Cerebellar nuclear complex (tissue), 1 donor: ENCODE measurements at places on chromosomes 12 and 14.
A peak's percentile ranks its signal among the peaks of the same experiment; 100 is the strongest.

DNA sequence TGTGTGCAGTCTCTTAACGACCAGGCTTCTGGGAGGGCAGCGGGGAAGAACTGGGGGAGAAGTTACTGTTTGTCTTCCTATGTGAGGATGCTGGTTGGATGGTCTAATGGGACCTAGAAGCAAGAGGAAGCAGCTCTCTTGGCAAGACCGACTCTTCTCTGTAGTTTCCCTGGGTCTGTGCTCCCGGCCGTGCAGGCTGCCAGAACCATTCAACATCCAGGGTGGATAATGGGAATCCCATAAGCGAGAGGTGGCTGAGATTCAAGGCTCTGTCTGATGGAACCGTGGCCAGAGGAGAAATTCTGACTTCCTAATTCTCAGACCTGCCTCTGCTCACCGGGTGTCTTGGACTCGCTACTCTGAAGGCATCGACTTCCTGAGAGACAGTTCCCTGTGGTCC, 561.0 kb upstream of the TBX3 start:
- no peak for DNase-seq

DNA sequence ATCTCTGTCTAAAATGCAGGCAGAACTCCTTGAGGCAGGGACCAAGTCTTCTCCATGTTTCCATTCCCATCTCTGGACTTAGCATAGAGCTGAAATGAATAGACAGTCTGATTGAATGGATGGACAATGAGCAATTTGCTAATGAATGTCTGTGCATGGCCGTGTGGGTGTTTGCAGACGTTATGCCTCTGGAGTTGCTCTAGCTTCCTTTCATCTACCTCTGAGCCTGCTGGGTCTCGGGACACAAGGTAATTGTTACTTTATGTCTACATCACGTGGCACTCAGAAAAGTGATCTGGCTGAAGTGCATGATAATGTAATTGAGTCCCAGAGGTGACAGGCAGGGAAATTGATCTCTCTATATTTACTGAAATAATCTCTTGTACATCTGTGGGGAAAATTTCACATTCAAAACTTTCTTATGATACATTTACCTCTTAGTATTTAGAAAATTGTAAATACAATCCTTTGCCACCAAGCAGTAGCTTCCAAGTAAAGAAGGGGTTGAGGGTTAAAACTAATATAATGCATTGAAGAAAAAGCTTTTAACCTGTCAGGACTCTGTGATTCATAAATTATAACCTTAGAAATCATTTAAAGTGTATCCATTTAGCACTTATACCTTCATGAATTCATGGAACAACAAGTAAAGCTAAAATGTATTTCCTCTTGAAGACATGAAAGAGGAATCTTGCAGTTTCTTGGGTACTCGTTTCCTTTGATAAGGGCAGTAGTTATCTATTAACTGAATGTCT, 424.1 kb downstream of the APAF1 start:
- no peak for DNase-seq

GRCh38 chr12:117580718-117581062, 219.3 kb upstream of the NOS1 start:
- peak; percentile 46 for DNase-seq

- DNase-seq = no peak
Measured at GRCh38 chr14:27672047-27672446, 1074.2 kb upstream of the NOVA1 start.

DNA sequence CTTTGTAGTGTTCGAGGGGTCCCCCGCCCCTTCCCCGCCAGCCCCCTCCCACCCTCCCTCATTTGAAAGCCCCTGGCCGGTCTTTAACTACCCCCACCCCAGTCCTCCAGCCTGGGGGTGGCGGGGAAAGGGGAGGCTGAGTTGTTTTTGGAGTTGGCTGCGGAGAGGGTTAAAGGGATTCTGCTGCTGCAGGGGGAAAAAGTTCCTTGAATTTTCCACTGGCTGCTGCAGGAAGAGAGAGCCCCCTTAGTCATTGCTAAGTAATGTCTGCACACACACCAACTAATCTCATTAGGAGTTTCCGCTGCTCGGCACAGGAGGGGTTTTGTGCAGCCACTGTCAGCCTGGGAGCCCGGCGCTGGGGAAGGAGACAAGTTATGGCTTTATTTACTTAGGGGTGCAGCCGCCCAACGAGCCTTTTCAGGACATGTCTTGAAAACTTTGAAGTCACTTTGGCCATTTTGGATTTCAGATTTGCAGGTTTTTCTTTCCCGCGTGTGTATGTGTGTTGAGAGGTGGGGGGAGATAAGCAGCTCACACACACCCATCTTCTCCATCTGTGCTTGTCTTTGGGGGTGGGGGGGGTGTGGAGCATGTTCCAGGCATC, 1.8 kb downstream of the ELK3 start:
- no peak for DNase-seq

GRCh38 chr14:68979722-68980451, 785 bp upstream of the ACTN1 start:
- DNase-seq = no peak

DNA sequence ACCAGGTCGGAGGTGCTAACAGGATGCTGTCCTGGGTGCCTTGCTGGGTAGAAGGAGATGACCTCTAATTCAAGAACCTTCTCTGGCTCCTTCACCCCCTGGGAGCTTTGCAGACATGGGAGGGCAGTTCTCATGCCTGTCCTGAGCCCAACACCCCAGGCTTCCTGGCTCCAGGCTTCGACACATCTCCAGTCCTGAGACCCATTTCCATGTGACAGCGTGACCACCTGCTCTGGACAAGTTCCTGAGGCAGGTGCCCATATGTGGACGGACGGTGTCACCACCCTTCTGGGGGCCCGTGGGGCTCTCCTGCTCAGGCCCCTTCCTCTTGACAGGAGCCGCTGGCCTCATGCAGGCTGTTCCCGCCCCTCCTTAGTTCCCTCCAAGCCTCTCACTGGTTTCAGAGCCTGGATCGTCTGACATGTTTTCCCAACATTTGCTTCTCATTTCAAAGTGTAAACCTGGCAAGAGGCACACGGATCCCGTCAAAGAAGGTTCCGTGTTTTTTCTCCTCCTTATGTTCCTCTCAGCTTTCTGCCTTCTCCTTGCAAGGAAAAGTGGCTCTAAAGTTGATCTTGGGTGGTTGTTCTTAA, 291.9 kb upstream of the RTL1 start:
- no peak for DNase-seq

- no peak for DNase-seq
Measured at GRCh38 chr14:67442139-67442906, 30.4 kb upstream of the PLEK2 start.

DNA sequence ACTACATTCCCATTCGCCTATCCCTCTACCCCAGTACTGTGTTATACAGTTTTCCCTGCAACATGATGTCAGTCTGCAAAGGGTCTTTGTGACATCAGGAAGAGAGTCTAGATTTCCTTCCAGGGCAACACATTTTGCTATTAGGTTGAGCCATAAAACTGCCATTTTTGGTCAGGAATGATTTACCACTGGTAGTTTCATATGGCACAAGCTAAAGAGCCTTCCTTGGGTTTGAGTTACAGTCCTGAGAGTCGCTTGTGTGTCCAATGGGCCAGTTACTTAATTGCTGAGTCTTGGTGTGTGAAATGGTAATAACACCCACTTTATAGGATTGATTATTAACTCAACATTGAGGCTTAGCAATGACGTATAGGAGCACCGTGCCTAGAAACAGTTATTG, 22.6 kb upstream of the AMIGO2 start:
- DNase-seq = no peak

GRCh38 chr12:89706551-89706950, 2.1 kb downstream of the ATP2B1 start:
- DNase-seq = no peak

GRCh38 chr12:46493150-46493833, 120.7 kb upstream of the SLC38A2 start:
- DNase-seq = no peak

DNA sequence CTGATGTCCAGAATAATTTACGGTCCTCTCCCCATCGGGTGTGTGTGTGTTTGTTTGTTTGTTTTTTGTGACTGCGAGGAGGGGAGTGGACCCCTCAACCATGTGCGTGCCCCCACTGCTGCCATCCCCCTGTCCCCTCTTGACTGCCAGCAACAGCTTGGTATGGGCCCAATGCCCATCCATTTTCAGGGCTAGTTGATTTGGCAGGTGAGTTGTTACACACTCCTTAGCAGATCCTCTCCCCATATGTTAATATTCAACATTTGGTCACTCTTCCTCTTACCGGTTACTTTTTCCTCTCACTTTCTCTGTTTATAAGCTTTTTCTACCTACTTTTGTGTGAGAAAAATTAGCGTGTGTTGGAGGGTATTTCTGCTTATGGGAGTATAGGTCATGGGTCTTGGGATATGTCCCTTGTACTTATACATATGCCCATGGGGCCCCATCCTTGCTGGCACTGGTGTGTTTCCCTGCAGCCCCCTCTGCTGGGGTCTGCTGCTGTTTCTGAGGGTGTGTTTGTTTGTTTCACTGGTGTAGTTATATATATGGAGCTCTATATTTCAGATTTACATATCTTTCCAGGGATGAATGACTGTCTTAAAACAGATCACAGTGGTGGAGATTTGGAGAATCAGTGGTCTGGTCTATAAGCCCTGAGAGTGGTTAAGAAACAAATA, 33.8 kb downstream of the ZFHX2 start:
- no peak for DNase-seq

DNA sequence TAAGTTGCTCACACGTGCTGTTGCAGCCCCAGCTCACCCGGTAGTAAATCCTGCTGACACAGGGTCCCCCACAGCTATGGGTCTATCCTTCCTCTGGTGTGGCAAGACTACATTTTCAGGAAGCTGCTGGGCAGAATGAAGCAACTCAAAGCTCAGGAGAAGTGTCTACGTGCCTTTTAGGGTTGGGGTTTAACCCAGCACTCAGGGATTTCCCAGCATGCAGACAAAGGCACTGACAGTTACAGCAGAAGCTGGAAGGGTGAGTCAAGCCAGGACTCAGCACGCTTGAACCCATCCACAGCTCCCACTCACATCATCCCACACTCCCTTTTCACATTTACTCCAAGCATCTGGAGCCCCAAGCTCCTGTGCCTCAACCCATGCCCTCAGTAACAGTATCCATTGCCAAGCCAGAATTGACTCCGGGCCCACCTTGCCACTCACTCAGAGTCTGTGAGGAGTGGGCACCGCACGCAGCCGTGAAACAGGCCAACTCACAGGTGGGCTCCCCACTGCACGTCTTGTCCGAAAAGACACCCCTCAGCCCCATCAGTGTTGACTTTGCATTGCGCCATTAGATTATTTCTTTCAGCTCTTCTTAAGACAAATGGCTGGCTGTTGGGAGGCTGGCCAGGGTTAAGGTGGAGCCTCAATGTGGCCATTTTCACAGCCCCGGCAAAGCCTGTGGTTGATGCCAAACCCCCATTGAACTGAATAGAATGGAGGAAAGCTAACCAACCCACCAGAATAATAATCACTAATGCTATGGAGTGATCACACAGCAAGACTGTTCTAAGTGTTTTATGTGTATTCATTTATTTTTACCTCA, 59.6 kb downstream of the ZFP36L1 start:
- DNase-seq = no peak

- DNase-seq = no peak
Measured at GRCh38 chr12:2382370-2383155, 329.8 kb downstream of the CACNA1C start.

- DNase-seq = no peak
Measured at GRCh38 chr12:59823567-59823966, 227.7 kb downstream of the SLC16A7 start.

DNA sequence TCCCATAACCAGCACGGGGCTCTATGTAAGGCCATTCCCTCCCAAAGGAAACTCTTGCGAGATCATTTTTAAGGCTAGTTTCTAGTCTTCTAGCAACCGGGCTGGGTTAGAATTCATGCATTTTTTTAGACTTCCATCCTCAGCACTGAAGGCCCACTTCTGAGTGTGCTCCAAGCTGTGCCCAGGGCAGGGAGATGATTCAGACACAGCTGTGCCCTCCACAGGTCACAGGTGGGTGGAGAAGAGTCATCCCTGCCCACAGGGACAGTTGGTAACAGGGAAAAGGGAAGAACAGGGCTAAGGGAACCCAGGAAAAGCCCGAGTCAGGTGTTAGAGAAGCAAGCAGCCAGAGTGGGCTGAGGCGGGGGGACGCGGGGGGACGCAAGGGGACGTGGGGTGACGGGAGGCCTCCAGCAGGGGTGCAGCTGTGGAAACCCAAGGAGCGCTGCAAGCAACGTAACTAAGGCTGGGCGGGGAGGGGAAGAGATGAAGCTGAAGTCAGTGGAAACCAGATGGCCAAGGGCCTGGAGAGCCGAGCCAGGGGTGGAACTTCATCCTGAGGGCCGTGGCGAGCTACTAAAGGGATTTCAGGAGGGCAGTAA, 27.2 kb upstream of the PPP2R5C start:
- no peak for DNase-seq

DNA sequence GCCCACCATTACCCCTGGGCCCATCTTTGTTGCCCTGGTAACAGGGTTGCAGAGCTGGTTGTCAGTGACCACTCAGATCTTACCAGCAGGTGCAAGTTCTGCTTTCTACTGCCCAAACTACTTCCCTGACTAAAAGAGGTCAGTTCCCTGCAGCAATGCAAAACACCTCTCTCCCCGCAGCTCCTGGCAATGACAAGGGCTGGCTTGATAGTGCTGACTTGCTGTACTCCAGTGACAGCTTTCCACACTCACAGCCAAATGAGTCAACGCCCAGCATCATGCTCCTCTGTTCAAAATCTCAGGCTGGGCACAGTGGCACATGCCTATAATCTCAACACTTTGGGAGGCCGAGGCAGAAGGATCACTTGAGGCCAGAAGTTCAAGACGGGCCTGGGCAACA, 90.6 kb downstream of the CIT start:
- DNase-seq = no peak

DNA sequence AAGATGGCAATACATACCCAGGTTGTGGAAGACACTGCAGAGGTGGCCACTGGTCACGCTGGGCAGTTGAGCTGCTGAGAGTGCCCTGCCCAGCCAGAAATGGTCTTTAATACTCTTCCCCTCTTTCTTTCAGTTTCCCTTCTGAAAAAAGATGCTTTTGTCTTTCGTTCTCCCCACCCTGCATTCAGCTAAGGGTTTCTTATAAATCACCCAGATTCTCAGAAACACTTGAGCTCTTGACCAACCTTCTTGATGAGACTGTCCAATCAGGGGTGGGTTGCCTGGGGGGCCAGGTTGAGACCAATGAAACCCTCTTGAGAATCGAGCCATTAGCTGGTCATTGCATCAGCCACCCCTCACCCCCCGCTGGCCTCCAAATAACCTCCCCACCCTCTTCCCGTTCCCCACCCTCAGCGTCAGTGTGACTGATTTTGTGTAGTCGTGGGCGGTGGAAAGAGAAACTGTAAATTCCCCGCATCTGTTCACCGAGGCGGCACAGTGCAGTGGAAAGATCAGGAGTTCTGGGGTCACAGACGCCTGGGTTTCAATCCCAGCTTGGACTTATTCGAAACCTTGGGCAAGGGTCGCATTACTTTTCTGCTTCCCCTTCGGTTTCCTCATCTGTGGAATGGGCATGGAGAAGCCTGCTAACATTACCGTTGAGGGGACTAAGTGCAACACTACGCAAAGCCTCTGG, 52.3 kb downstream of the SLC25A47 start:
- DNase-seq = no peak

DNA sequence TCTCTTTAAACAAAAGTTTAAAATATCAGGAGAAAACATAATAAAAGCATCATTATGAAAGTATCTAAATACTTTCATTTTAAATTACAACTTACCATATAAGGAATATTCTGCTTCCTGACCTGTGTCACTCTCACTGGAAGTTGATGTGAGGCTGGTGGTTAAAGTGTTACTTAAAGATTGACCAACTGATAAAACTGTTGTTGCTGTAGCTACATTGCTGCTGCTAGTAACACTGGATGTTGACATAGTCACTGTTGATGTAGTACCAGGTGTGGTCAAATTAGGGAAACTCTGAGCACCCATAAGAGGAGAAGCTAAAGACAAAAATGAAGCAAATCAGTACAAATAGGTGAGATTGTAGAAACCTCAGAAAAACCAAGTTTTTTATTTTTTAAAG, 79.9 kb downstream of the HECTD1 start:
- DNase-seq = no peak
